ENCODE measurements at places on chromosomes 6 and 20.
A peak's percentile ranks its signal among the peaks of the same experiment; 100 is the strongest.

DNA sequence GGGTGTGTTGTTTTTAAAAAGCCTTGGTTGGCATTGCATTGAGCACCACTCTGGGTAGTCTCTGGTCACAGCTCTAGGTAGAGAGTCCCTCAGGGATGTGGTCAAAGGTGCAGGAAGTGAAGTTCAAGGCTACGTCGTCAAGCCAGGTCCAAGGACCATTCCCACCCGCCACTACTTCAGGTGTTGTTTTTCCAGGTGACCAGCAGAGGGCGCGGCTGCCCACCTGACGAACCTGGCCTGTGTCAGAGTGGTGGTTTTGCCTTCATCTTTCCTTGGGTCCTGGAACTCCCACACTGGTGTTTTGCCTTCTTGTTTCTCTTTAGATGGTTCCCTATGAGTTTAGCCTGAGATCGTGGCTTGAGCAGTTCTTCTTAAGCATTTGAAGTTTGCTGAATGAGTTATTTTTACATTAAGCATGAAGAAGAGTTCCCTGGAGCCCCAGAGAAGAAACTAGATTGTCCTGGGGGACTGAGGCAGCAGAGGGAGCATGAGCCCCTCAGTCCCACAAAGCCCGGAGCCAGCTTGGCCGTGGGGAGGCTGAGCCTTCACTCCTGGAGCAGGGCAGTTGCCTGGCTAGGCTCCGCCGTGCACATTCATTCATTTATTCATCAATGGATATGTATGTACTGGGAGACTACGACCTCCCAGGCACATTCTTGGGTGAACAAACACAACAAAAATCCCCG is 5.6 kb upstream of the PHACTR3 start:
- peak; percentile 3 for DNase-seq

GRCh38 chr20:19769507-19769906 is 11.4 kb downstream of the RIN2 start:
- no peak for DNase-seq

- no peak for DNase-seq
Observed at GRCh38 chr6:52503851-52504781, 72.7 kb downstream of the TRAM2 start.

DNA sequence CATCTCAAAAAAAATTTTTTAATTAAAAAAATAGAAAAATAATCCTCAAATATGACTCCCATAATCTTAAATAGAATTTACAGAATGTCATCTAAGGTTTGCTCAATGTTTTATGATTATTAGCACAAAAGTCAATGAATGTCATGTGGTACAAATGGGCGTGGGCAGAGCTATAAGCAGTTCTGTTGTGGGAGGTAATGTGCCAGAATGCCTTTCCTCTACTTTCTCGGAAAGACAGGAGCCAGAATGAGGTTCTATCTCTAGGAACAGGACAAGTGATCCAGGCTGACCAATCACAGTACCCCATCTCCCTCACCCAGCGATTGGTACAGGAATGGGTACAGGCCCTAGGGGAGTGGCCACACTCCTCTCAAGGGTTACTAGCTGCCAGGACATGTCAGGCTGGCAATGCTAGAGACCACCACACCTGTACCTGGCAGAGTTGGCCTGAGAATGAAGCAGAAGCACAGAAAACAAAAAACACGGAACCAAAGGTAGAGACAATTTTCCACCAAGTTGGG is 15.1 kb downstream of the RALGAPA2 start:
- DNase-seq = no peak

- DNase-seq = no peak
Observed at GRCh38 chr20:49288784-49289696, 11.2 kb upstream of the ZNFX1 start.

DNA sequence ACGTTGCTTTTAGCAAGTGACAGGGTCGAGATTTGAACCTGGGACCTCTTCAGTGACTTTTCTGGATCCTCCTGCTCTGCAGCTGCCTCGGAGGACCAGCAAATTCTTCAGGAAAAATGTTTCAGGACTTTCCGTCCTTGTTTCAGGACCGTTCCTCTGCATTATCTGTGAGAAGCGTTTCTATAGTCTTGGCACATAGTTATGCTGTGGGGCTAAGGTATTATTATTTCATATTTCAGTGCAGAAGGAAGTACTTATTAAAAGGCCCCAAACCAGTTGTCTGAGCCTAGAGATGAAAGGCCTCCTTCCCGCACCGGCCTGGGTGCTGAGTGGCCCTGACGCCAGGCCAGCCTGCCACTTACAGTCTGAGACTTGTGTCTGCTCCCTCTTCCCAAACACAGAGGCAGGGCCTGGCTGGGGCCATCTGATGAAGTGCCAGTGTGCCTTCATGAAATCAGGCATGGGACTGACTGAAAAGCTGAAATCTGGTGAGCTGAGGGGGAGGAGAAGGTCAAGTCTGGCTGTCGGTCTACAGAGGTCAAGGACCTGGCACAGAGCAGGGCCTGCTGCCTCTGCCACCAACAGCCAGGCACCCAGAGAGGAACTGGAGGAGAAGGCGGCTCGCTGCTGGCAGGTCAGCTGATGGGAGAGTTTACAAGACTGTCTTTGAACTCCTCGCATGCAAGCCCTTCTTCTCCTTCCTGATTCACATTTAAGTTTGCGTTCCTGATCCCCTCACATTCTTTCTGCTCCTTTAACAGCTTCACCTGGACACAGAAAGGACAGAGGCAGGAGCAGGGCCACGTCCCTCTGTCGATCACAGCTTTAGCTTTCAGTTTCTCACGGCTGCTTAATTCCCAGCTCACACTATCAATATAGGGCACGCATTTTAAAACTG is 8.9 kb upstream of the QKI start:
- DNase-seq = no peak

GRCh38 chr6:136717716-136717990 is 74.6 kb downstream of the MAP3K5 start:
- DNase-seq = no peak

GRCh38 chr6:7505189-7505699 is 36.2 kb upstream of the DSP start:
- DNase-seq = no peak

- no peak for DNase-seq
Observed at GRCh38 chr6:38164671-38165108, 345.2 kb downstream of the ZFAND3 start.

- no peak for DNase-seq
Observed at GRCh38 chr6:170083236-170084051, 207.4 kb downstream of the DLL1 start.

GRCh38 chr6:16187176-16187575 is 51.2 kb upstream of the GMPR start:
- DNase-seq = no peak

DNA sequence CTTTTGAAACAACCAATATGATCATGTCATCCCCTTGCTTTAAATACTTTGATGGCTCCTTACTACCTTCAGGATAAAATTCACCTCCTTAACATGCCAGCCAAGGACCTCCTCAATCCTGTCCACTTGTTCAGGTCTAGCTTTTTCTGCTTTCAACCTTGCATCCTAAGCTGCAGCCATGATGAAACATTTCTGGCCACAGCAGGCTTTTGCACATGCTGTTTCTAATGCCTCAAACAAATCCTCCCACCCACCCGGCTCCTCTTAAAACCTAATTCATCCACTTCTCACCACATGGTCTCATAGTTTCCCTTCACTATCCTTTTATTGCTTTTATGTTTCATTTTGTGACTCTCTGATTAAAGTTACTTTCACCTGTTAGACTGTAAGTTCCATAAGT is 124.6 kb downstream of the MYB start:
- DNase-seq = no peak

DNA sequence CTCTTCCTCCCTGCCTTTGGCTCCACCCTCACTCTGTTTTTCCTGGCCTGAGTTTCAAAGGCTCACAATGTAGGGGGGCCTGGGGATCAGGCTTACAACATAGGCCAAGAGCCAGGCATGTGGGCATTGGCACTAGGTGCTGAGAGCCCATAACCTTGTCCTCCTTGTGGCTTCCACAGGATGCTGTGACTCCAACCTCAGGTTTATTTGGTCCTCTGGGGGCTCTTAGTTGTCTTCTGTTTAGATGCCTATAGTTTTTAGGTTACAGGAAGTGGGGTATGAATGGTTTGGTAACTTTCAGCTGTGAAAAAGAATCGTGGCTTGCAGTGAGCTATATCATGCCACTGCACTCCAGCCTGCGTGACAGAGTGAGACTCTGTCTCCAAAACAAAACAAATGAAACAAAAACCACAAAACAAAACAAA is 25.6 kb downstream of the MMP24 start:
- DNase-seq = no peak

DNA sequence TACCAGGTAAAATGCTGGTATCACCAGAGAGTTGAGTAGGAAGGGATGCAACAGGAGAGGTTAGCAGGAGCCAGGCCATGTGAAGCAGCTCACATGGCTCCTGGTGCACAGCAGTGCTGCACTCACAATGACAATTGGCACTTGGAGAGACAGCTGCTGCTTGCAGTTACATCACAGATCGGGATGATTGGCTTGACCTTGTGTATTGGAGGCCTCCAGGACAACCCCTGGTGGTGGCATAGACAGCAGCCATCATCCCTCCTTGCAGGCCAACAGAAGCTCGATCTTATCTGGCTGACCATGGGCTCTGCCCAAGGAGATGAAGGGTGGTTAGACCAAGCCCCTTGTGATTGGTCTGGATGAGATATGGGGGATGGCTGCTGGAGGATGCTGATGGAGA is 73.0 kb downstream of the EYA2 start:
- DNase-seq = no peak
